ENCODE measurements at places on chromosomes 6 and 20.

GRCh38 chr20:48717095-48717672 lies 110.6 kb downstream of the PREX1 start:
- DNase-seq = no peak

- peak; percentile 80 for DNase-seq
Measured at GRCh38 chr6:39339868-39340550, 17.5 kb upstream of the KCNK16 start.

- no peak for DNase-seq
Measured at GRCh38 chr6:37077191-37077904, 71.9 kb downstream of the FGD2 start.

- no peak for DNase-seq
Measured at GRCh38 chr6:26526928-26527327, 11.2 kb upstream of the HMGN4 start.

DNA sequence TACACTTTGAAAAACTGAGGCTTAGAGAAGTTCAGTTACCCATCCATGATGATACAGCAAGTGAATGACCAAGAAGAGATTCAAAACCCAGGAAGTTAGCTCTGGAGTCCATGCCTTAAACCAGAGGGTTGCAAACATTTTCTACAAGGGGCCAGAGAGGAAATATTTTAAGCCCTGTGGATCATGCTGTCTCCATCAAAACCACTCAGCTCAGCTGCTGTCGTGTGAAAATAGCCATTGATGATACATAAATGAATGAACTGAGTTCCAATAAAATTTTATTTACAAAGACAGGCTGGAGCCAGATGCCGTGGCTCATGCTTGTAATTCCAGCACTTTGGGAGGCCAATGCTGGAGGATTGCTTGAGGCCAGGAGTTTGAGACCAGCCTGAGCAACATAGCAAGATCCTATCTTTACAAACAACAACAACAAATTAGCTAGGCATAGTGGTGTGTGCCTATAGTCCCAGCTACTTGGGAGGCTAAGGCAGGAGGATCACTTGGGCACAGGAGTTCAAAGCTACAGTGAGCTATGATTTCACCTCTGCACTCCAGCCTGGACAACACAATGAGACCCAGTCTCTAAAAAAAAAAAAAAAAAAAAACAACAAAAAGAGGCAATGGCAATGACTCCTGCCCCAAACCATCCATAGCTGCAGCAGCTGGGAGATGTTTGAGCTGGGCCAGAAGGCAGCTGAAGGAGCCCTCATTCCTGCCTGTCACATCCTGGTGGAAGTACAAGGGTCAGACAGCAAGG lies 44.1 kb upstream of the RIN2 start:
- no peak for DNase-seq

- no peak for DNase-seq
Measured at GRCh38 chr6:170251776-170252571, 38.9 kb downstream of the DLL1 start.

DNA sequence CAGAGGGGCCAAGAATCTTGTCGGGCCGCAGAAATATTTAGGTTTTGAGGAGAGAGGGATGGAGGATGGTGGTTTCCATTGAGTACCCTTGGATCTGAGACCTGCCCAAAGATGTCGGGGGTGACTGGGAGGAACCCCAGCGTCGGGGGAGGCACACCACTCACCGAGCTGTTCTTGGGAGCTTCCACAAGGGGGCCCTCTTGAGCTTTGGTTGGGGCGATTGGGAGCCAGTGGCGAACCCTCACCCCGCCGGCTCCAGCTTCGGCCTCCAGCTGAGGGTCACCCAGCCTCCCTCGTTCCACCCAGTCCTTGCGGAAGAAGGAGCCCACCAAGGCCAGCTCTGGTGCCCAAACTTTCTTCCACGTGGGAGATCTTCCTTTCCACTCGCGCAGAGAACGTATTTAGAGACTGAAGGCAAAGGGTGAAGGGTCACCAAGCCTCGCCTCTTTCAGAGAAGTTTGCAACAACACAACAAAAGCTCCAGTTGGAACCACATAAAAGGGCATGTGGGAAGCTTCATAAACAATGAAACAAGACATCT lies 33.6 kb downstream of the APCDD1L start:
- no peak for DNase-seq

GRCh38 chr6:811191-811590 lies 118.3 kb upstream of the EXOC2 start:
- DNase-seq = no peak

DNA sequence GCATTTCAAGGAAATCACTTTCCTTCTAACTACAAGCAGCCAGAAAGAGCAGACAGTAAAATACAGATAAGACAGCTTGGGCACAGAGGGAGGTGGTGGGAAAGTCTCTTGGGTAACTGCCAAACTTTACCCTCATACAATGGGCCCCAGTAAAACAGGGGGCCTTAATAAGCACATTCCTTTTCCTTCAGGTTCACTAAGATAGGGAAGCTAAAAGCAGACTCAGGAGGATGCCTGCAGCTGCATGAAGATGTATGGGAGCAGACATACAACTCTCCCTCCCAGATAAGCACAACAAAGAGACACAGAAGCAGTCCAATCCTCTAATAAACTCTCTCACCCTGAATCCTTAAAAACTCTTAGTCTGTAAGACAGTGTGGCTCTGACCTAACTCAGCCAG lies 49.0 kb downstream of the SIM1 start:
- DNase-seq = no peak

DNA sequence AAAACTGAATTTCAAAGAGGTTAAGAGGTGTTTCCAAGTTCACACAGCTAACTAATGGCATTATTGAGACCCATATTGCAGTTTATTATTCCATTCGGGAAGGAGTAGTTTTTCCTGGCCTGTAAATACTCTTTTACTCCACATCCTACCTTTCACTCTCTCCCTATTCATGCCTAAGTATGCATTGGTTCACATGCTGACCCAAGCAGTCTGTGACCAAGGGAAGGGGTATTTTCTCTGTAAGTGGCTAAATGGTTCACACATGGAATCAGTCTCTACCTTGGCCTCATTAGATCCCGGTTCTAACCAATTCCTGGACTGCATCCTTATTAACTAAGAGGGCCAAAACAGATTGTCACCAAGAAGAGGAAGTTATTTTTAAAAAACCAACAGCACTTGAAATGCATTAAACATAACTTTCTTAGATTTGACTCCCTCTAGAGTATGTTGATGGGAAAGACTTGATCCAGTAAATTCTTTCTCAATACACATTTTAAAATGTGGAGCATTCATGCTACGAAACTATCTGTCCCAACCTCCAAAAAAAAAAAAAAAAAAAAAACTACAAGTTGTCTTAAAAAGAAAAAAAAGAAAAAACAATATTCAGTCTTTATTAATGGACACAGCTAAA lies 17.8 kb upstream of the RSPO3 start:
- DNase-seq = no peak

GRCh38 chr6:141117874-141118273 lies 1014.9 kb upstream of the GJE1 start:
- DNase-seq = no peak

DNA sequence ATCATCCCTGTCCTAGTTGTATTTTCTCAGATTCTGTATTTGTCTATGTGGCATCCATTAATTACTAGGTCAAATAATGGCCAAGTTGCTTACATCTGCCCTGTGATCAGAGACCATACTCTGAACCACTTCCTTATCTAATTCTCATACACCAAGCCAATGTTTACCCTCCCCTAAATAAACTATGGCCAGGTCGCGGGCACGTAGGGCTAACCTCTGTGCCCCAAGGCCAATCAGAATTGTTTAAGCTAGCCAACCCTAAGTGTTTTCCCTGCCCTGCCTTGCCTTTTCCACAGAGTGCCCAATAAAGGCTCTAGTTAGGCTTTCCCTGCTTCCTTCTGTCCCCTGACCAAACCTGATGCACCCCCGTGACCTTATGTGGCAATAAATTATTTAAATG lies 2.8 kb upstream of the CALHM4 start:
- DNase-seq = no peak

DNA sequence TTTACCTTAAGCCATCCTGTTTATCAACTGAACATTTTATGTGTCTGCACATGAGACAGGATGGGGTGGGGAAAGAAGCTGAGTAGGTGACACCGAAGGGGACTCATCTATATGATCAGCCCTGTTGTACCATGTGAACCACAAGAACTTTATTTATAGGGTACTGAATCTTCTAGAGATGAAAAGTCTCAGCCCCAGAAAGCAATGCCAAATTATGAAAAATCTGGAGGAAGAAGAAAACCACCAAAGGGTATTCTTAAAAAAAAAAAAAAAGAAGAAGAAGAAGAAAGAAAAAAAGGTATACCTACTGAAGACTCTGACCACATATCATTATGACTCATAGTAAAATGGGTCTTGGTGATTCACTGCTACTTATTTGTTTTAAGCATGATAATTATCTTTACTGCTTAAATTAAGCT lies 39.8 kb upstream of the HBS1L start:
- DNase-seq = no peak

DNA sequence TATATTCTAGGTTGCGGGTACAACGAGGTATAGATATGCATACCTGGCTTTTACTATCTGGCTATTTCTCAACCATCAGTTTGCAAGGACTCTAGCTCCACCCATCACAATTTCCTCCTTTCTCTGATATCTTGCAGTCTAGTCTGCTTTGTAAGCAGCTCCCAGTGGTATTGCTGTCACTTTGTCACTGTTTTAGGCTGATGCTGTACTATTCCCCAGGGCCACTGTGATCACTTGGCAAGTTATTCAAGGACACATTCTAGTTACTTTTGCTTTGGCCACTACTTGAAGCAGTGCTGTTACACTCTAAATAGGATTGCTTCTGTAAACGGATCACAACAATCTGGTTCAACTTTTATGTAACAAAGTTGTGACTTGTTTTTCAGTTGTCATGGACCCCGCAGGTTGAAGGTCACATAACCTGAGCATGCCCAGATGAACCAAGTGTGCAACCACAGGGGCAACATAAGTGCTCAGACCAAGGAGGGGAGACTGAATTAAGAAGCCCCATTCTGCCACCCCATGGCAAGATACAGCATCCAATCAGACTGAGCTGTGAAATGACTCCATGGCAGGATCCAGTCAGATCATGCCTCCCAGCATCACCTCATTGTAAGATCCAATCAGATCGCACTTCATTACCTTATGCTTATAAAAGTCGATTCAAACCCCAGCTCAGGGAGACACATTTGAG lies 588.4 kb upstream of the CITED2 start:
- DNase-seq = no peak

DNA sequence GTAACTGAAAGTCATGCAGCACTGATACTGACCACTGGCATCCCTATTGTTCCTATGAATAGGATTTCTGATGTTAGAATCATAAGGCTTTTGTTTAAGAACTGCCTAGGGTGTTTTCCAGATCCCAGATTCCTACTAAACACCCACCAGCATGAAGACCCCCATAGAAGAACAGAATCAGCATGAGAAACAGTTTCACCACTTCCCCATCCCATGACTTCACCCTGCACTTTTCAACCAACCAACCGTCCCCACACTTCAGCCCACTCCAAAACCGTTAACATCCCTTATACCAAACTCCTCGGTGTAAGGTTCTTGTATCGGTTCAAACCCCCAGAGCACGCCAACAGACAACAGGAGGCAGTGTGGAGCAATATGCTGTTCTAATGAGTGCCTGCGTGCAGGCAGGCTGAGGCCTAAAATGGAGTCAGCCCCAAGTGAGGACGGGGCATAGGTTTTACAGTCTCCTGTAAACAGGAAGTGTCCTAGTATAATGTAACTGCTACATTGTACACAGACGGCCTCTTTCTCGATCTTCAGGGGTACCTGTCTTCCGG lies 11.4 kb upstream of the SSTR4 start:
- DNase-seq = no peak

DNA sequence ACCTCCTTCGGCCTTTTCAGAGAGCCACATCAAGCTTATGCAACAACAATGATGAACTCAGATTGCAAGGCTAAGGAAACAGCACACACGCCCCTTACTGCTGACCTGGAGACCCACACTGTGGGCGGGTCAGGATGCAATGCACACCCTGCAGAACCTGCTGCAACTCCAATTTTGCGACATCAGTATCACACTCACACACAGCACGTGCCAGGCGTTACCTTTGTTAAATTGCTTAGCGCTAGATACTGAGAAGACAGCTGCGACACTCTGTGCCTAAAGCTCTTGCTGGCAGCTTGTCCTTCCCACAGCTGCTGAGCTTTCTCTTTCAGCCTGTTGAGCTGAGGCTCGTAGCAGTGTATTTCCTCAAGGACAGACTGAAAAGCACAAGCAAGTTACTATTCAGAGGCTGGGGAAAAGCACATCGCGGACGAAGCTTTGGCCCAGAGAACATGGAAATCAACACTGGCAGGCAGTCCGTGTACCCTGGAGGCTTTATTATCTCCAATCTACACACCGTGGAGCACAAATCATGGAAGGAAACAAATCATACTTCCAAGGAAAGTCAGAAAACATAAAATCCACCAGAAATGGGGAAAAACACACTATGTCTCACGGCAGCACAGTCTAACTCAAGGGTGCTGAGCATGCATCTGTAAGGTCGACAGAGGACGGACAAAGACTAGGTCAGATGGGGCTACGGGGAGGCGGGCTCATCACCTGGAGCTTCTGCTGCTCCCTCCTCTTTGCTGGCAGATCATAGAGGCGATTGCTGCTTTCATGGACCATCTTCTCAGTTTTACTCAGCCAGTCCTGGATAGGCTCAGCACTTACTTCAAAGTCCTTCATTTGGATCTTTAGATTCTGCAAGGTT lies 268.2 kb downstream of the SYNE1 start:
- DNase-seq = no peak

GRCh38 chr20:14751191-14751590 lies 413.8 kb upstream of the FLRT3 start:
- DNase-seq = no peak

GRCh38 chr6:100913400-100914276 lies 32.5 kb upstream of the ASCC3 start:
- DNase-seq = no peak

GRCh38 chr20:10330071-10330470 lies 104.0 kb downstream of the MKKS start:
- DNase-seq = no peak

DNA sequence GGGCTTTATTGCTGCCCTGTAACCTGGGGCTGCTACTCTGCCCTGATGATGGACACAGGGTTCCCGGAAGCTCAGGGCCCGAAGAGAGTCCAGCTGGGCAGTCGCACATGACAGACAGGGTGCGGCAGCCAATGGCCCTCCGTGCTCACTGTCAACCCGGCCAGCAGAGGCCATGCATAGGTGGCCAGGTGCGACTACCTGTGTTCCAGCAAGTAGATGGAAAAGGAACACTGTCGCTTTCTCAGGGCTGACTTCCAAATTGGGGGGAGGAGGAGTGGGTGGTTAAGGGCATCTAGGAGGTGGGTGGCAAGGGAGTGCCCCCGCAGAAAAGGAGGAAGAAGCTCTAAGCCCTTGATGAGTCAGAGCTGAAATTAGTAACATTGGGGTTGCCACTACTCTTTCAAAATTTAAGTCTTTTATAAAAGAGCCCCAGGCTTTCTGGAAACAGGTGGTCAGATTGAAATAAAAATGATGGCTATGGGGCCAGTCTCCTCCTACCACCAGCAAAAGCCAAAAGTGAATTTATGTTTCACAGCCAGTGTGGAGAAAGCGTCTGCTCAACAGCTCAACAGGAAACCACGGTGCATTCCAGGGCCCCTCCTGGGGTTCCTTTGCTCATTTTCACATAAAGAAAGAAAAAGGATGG lies 2.3 kb upstream of the RAMACL start:
- DNase-seq = no peak

All from NCI-H2081 (cell line).